ENCODE measurements at places on chromosomes 4 and X.

DNA sequence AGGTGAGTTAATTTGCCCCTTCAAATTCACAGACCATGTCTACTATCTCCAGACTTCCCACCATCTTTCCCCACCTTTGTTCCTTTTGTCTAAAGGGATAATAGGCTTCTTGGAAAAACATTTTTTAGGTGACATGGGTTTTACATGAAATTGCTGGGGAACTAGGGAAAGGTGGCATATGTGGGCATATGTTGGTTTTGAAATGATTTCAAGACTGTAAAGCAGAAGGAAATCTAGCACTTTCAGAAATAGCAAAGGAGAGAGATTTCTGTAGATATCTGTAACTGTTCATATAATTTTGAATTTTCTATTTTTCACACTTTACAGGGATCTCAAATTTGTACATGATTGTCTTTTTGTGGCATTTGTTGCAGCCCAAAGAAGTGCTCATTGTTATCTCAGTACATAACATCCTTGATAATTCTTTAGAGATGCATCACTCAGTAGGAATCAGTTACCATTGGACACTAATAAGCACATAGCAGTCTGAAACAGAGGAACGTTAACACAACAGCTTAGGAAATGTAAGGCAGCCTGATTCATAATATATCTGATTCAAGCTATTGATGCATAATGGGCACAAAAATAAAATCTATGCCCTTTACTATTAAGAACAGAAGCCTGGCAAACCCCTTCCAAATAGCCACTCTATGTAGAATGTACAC, 659.7 kb downstream of the CENPC start:
- no peak for DNase-seq

GRCh38 chrX:101415180-101416145, 7.4 kb downstream of the HNRNPH2 start:
- peak; percentile 65 for DNase-seq

GRCh38 chrX:23992431-23992830, 34.6 kb downstream of the KLHL15 start:
- no peak for DNase-seq

DNA sequence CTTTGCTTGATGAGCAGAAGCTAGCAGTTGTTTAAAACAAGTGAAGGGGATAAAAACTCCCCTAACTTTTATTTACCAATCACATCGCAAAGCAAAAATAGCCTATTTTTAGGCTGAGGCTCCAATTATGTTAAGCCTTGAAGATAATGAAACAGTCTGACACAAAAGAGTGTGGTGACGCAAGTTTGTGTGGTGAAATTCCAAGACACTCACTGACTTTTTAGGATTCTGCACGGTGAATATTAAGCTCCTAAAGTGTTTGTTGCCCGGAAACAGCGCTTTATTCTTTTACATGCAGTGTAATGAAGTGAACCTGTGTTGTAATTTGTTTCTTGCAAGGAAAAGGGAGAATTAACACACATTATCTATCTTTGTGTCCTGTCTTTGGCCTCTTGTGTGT, 74.8 kb downstream of the POLA1 start:
- DNase-seq: no peak

GRCh38 chr4:14965071-14965470, 37.2 kb upstream of the CPEB2 start:
- no peak for DNase-seq

GRCh38 chr4:52507774-52508173, 151.3 kb downstream of the USP46 start:
- DNase-seq: no peak

- DNase-seq: no peak
Measured at GRCh38 chr4:170476351-170476750, 386.6 kb upstream of the AADAT start.

DNA sequence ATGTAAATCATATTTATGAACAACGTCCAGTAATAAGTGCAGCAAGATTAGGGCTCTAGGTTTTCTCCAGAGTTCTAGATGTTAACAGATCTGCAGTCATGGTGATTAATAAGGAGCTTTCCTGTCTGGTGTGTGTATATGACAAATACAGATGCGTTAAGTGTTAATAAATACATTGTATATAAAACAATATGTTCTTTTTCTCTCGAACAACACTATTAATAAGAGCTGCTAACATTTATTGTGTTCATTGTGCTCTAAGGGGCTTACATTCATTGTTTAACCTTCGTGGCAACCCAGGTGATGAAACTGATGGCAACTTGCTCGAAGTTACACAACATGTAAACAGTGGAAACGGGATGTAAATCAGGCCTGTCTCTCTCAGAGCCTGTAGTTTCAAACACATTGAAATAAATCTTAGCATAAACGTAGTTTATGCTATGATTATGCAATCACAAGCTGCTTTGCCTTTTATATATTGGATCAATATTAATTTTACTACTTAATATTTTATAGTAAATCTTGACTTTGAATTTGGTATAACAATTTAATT, 547 bp upstream of the CLGN start:
- DNase-seq: no peak

DNA sequence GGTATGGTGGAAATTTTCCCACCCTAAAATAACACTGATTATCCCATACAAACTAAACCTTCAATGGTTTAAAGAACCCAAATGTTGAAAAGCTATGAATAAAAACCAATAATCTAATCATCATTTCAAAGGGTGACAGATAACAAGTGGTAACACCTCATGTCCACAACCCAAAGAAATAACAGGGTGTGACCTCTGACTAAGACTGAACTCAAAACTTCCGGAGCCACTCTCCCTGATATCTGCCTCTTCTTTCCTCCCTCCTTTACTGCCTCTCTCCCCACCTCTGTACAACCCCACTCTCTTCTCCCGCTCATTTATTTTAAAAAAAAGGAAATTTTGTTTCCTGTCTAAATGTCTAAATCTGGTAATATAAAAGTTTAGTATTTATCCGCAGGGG, 11.5 kb downstream of the FBXW7 start:
- DNase-seq: no peak

Data from activated CD8-positive, alpha-beta memory T cell treated with anti-CD3 and anti-CD28 coated beads for 24 hours (primary cell).